Ammon's horn (tissue), 1 donor: ENCODE measurements at places on chromosomes 2 and 18.

DNA sequence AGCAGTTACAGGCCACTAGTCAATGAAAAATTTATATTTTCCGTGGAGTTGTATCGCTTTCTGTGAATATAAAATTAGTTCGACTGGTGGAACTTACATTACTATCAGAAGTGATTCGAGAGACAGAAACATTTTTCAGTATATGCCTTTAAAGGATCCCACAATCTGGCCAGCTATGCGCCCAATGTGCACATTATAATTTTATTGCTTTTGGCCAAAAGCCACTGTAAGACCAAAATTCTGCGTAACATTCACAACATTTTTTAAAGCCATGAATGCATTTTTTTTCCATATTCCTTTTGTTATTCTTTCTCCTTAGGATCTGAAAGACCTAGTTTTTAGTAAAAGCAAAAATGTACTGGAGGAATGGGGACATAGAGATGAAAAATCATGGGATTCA is 131.0 kb upstream of the CHAC2 start:
- no peak for DNase-seq

DNA sequence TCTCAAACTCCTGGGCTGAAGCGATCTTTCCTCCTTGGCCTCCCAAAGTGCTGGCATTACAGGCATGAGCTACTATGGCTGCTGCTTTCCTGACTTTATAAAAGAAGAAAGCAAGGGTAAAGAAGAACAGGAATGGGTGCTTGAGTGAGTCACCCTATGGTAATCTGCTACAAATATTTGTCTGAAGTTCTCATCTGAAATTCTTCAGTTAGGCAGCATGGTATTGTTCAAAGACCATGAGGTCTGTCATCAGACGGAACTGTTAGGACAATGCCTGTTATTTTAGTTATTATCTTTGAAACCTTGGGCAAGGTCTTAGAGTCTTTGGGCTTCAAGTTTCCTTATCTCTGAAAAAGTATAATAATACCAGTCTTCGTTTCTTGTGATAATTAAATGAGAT is 695.8 kb downstream of the RNF144A start:
- DNase-seq = no peak

DNA sequence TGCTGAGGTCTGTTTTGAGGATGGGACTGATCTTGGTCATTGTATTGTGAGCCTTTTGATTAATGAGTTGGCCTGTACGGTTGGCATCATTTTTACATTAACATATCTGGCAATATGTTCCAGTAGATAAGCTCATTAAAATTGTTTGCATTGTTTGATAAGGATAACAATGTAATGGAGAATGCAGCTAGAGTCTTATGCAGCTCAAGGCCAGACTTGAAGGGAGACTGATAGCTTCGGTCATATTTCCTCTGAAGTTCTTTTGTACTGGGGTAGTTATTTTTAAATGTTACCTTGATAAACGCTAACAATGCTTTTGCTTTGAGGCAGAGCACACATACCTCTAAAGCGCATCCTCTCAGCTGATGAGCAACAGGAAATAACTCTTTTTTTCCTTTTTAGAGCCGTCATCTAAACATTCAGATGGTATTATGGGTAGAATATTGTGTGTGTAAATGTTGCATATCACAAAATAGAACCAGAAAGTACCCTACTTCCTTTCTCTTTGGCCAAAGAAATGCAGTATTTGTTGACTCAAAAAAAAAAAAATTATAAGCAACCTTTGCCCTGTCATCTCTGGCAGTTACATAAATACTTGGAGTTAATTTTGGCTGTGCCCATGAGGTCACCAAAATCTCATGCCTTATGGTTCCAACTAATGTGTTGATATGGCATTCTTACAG is 1.3 kb downstream of the MAPRE2 start:
- no peak for DNase-seq

DNA sequence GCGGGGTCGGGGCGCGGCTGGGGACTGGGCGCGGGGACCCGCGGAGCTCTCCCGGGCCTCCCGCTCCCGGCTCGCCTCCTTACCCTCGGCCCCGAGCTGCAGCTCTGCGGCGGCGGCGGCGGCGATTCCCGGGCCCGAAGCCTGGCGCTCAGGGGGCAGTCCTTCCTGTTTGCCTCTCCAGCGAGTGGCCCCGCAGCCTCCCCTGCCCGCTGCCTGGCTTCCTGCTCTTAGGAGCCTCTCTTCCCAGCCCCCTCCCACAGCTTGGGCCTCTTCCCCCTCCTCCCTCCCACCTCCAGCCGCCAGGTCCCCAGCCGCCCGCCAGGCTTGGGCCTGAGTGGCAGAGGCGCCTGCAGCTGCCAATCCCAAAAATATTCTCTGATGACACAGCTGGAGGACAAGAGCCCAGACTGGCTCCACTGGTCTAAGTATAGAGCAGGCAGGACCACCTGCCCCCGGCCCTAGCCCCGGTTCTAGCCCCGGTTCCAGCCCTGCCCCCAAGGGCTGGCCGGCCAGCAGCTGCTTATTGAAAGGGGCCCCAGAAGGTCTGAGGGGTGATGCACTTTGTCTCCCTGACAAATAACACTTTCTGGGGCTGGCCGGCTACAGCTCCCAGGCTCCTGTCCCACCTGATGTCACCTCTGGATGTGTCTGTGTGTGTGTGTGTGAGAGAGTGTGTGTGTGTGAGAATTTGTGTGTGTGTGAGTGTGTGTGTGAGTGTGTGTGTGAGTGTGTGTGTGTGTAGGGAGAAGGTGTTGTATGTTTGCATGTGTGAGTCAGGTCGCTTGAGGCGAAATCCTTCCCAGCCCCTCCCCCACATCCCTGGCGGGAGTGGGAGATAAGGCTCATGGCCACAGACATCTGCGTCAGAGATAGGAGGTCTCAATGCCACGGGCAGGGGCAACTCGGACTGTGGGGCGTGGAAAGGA is at the start of gene OBSL1:
TSS of gene OBSL1 (minus strand) at position 229 of the 926 bp plus-strand sequence. CDS start 307 bp downstream, outside the sequence.
- DNase-seq = peak; percentile 67

- DNase-seq = no peak
Measured at GRCh38 chr2:189865826-189866225, 81.6 kb downstream of the PMS1 start.

- DNase-seq = no peak
Measured at GRCh38 chr18:72783530-72783929, 84.3 kb downstream of the NETO1 start.

DNA sequence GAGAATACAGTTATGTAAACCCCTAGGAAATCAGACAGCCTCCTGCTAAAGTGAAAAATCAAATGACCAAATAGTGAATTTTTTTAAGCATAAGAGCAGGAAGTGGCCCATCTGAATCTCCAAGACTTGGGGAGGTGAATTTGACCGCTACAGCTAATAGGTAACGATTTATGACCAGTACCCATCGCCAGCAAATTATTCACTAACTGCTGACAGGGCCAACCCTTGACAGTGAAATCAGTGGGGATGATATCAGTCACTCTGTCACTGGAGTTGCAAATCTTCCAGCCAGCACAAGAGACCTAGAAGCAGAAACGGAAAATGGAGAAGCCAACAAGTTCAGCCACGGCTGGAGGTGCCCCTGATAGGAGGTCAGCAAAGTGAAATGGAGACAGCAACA is 164.3 kb upstream of the PIK3C3 start:
- no peak for DNase-seq

- DNase-seq = no peak
Measured at GRCh38 chr2:197821550-197822289, 17.3 kb downstream of the PLCL1 start.

- DNase-seq = no peak
Measured at GRCh38 chr2:41488888-41489287, 558.9 kb upstream of the PKDCC start.

- DNase-seq = no peak
Measured at GRCh38 chr2:88038263-88039105, 17.1 kb downstream of the KRCC1 start.

DNA sequence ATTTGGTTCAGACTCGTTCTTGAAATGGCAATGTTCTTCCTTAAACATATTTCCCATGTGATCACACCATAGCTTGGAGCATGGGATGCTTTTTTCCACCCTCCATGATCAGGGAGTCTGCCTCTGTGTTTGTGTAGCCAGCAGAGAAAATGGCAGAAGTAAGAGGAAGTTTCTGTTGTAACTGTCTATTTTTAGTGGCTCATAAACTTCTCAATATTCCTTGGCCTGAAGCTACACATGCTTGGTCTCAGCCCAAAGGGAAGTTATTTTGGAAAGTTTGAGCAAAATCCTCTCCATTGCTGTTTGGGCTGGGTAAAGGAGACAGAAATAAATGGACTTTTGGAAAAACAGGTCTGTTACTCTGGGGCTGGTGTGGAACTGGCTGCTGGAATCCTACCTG is 33.4 kb upstream of the ITGA6 start:
- no peak for DNase-seq

DNA sequence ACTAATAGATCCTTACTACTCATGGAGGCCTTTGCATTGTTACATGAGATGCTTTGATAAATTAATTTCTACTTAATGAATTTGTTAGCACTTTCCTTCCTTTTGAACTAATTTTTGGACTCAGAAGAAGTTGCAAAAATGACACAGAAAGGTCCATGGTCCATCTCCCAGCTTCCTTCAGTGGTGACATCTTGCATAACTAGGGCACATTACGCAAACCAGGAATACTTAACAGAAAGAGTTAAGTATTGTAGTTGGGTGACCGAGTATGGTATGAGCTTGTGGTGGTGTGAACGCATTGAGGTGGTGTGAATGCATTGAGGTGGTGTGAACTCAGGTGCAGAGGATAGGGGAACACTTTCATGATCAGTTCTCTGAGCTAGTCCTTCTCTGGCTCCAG is 151.1 kb upstream of the TWIST2 start:
- DNase-seq = no peak

- no peak for DNase-seq
Measured at GRCh38 chr2:152434395-152435182, 99.6 kb downstream of the FMNL2 start.

GRCh38 chr2:186345745-186346144 is 140.3 kb upstream of the ZC3H15 start:
- DNase-seq = no peak

- DNase-seq = no peak
Measured at GRCh38 chr2:11024259-11024645, 112.5 kb downstream of the KCNF1 start.

DNA sequence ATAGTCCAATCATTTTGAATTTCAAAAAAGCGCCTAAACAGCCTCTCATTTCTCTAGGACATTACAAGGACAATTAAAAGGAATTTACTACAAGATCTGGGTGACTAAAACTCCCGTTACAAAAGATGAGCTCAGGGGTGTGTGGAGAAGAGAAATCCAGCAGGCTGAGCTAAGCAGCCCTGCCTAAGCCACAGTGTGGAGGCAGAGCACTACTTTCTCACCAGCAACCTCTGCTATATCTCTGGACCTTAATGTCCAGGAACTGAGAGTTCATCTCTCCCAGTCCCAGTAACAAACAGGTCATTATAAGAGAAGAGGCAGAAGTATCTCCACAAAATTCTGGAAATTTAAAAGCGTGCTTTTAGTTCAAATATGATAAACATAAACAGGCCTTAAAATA is 18.9 kb upstream of the ANKRD62 start:
- DNase-seq = no peak

- no peak for DNase-seq
Measured at GRCh38 chr2:142786918-142787702, 90.4 kb upstream of the KYNU start.

GRCh38 chr2:19574778-19575260 is 216.4 kb upstream of the OSR1 start:
- DNase-seq = no peak

DNA sequence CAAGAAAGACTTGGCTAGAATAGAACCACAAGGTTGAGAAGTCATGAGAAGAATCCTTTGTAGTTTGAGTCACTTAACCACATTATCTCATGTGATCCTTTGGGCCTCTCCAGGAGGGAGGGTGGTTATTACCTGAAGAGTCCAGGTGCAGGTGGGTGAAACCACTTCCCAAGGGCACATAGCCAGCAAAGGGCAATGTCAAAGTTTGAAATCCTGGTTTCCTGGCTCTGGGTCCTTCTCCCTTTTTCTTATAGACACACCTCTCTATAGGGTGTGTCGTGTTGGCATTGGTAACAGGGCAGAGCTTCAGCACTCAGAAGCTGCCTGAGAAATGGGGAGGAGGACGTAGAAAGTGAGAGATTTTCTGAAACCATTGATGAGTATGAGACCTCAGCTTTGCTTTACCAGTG is 137.9 kb downstream of the MGAT5 start:
- no peak for DNase-seq

GRCh38 chr18:7038330-7038851 is 79.2 kb downstream of the LAMA1 start:
- peak; percentile 51 for DNase-seq

GRCh38 chr2:57107353-57107752 is 923.6 kb downstream of the CCDC85A start:
- no peak for DNase-seq

- DNase-seq = no peak
Measured at GRCh38 chr2:214624166-214624760, 185.2 kb downstream of the BARD1 start.

DNA sequence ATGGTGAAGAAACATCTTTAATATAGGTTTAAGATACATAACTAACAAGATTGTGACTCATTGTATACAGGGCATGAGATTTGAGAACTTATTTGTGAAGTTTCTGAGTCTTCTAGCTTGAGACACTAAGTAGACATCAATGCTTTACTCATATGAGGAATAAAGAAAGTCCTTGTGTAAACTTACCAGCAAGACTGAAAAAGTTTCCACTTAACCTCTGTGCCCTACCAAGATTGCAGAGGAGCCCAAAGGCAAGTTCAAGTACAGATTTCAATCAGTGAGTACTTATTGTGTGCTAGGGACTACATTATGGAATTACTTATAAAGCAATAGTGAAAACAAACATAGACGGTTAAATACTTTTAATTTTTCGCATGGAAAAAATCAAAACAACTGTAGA is 1041.2 kb upstream of the CELF4 start:
- DNase-seq = no peak

DNA sequence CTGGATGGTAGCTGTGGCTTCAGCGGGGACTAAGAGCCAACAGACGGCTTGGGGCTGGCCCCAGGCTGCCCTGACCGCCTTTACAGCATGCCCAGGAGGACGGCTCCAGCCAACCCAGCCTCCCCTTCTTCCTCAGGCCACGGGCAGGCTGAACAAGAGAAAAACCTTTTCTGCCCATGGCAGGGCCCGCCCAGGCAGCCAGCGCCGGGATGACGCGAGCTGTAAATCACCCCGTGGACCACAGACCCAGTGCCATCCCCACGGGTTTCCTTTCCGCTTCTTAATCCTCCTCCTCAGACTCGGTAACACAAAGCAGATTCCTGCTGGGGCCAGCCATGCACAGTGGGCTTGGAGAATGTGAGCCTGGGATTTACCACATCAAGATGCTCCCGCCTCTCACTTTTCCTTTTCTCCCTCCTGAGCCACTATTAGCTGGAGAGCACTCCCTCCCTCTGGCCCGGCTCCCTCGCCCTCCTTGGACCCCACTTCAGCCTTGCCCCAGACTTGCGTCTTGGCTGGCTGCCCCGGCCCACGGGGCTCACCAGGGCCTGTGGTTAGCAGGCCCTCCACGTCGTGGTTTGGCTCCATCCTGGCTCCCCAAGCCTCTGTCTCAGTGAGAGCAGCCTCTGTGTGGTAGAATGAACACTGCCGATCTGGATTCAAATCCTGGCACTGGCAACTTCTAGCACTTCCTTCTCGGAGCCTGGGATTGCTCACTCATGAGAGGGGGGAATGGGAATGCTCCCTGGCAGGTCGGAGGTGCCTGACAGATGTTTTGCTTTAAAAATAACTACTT is 31.4 kb downstream of the ATOH8 start:
- DNase-seq = peak; percentile 80

GRCh38 chr2:167191588-167191987 is 303.3 kb downstream of the XIRP2 start:
- no peak for DNase-seq

GRCh38 chr18:7766817-7767216 is 199.7 kb downstream of the PTPRM start:
- DNase-seq = no peak

- no peak for DNase-seq
Measured at GRCh38 chr18:79604913-79605880, 74.4 kb upstream of the CTDP1 start.
